Breast epithelium (tissue), 4 donors: ENCODE measurements at places on chromosomes 13 and 19. TPM values are rescaled to one million over a fixed set of nuclear protein-coding genes. Genes with fewer than 3 reads are reported as not detected.

DNA sequence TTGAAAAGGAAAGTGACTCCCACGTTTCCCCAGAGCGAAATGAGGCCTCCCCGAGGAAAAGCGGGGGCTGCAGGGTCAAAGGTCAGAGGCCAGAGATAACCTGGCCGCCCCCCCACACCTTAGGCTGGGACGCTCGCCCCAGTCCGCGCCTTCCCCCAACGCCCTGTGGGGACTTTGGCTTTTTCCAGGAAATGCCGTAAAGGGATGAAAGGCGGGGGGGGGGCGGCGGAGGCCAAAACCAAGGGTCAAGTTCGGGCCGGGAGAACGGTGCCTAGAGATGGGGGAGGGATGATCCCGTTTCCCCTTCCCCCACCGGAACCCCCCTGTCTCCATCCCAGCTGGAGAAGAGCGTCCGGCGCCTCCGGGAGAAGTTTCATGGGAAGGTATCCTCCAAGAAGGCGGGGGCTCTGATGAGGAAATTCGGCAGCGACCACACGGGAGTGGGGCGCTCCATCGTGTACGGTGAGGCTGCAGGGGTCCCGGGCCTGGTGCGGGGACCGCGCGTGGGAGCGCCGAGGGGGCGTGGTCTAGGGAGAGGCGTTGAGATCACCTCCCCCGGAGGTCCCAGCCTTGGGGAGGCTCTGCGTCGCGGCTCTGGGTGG is 575 bp downstream of the SHFL start:
- H3K27ac ChIP-seq: peak overlapping the region; percentile 90
- no peaks in the 10 kb centered on the region for H3K27me3 ChIP-seq
- H3K4me3 ChIP-seq: peak overlapping the region; percentile 98
- no peaks in the 10 kb centered on the region for H3K4me1 ChIP-seq
- H3K36me3 ChIP-seq: no peaks in the 10 kb centered on the region

DNA sequence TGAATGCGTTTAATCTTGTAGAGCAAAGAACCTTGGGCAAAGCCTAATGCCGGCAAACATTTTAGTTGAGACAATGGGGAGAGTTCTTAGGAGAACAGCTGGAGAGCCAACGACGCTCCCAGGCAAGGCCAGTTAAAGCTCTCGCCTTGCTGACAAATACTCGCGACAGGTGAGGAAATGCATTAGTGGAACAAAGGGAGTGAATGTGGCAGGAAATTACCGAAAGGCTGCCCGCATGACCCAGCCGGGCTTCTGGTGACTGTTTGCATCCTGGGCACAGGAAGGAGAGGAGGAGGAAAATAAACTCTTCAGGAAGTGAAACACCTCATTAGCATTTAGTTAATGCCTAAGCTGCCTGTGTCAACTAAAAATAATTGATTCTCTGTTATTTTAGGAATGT is 74.6 kb downstream of the SHISA2 start:
- H3K27ac ChIP-seq: no peak overlapping the region
- H3K4me3 ChIP-seq: no peak overlapping the region
- H3K4me1 ChIP-seq: no peaks in the 10 kb centered on the region

DNA sequence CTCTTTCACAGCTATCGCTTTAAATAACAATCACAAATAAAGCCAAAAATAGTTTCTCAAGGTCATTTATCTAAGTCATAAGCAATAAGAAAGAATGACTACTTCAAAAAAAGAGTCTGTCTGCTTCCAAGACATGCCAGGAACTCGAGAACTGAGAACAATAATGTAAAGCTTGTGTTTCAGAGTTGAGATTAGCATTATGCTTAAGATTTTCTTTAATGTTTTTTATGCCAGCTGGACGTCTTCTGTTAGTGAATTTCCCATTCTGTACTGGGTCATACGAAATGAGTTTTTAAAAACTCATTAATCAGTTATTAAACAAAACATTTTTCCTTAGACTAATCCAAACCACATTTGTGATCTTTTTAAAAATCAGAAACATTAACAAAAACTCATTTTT is 3.2 kb upstream of the SPRYD7 start:
- no peak overlapping the region for H3K27ac ChIP-seq
- no peak overlapping the region for H3K4me3 ChIP-seq
- no peaks in the 10 kb centered on the region for H3K4me1 ChIP-seq
- H3K27me3 ChIP-seq: no peaks in the 10 kb centered on the region
- no peak for DNase-seq
- H3K36me3 ChIP-seq: no peaks in the 10 kb centered on the region

DNA sequence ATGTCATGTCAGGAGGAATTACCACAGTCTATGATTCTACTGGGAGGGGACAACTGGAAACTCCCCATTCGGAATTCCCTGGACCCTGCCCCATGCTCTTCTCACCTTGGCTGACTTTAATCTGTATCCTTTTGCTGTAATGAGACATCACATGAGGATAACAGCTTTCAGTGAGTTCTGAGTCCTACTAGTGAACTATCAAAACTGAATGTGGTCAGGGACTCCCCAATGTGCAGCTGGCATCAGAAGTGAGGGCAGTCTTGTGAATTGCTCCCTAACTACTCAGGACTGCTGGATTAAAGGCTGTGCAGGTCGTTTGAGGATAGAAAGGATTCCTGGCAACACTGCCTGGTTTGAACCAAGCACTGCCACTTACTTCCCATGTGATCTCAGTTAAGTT is 15.2 kb downstream of the SIGLEC7 start:
- H3K36me3 ChIP-seq: no peaks in the 10 kb centered on the region
- H3K27ac ChIP-seq: no peak overlapping the region
- no peak for DNase-seq
- peaks cover 28% of the 10 kb centered on the region for H3K27me3 ChIP-seq
- no peaks in the 10 kb centered on the region for H3K4me1 ChIP-seq

Gene F10
- 5.1 TPM for total RNA-seq

Gene CDX2
- not detected for total RNA-seq

GRCh38 chr13:112987682-112988024 is 18.6 kb downstream of the MCF2L start:
- no peak overlapping the region for H3K27ac ChIP-seq
- no peak for DNase-seq
- no peak overlapping the region for H3K4me3 ChIP-seq
- no peaks in the 10 kb centered on the region for H3K27me3 ChIP-seq
- peaks cover 3% of the 10 kb centered on the region for H3K4me1 ChIP-seq
- H3K36me3 ChIP-seq: no peaks in the 10 kb centered on the region

DNA sequence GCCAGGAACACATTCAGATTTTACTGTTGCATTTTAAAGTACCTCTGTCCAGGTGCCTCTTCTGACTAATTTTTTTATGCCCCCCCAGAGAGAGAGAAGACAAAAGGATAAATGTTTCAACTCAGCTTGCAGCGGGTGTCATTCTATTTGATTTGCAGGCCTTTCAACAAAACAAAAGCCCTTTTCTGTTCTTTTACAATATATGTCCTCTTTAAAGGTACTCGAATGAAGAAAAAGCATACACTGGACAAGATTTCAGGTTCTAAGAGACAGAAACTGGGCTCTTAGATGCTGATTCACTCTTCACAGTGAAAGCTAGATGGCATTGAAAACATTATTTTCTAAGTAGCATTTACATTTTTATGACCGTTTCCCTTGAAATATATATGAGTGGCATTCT is 2.9 kb upstream of the FRY start:
- no peak for DNase-seq
- no peaks in the 10 kb centered on the region for H3K36me3 ChIP-seq
- no peaks in the 10 kb centered on the region for H3K4me1 ChIP-seq
- H3K4me3 ChIP-seq: no peak overlapping the region
- no peaks in the 10 kb centered on the region for H3K27me3 ChIP-seq

DNA sequence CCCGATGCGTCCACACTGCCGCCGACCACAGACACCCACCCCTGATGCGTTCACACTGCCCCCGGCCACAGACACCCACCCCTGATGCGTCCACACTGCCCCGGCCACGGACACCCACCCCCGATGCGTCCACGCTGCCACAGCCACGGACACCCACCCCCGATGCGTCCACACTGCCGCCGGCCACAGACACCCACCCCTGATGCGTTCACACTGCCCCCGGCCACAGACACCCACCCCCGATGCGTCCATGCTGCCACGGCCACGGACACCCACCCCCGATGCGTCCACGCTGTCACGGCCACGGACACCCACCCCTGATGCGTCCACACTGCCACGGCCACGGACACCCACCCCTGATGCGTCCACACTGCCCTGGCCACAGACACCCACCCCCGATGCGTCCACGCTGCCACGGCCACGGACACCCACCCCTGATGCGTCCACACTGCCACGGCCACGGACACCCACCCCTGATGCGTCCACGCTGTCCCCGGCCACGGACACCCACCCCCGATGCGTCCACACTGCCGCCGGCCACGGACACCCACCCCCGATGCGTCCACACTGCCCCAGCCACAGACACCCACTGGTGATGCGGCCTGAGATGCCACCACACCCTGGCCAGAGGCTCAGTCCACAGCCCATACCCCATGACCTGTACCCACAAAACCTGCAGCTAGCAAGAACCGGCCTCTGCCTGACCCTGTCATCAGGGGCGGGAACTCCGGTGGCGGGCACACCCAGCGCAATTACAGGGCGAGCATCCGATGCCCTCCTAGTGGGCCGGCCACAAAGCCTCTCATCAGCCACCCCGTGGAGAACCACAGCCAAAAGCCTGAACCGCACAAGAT is 28.4 kb downstream of the RASA3 start:
- no peaks in the 10 kb centered on the region for H3K27me3 ChIP-seq
- H3K4me3 ChIP-seq: no peak overlapping the region
- peak; percentile 42 for DNase-seq
- no peak overlapping the region for H3K27ac ChIP-seq
- H3K4me1 ChIP-seq: no peaks in the 10 kb centered on the region

DNA sequence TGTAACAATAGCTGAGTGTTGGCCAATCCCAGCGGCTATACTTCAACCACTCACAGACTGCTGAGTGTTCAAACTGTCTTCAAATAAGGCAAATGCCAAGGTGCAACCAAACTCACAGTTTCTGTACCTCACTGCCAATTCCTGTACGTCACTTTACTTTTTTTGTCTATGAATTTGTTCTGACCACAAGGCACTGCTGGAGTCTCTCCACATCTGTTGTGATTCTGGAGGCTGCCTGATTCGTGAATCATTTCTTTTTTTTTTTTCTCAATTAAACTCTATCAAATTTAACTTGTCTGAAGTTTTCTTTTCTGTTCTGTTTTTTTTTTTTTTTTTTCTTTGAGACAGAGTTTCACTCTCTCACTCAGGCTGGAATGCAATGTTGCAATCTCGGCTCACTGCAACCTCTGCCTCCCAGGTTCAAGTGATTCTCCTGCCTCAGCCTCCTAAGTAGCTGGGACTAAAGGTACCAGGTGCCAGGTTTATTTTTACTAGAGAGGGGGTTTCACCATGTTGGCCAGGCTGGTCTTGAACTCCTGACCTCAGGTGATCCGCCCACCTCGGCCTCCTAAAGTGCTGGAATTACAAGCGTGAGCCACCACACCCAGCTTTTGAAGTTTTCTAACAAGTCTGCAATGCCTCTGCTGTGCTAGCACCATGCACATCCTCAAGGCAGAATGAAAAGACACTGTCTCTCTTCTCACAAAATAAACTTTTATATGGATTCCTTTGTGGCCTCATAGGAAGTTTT is 401.7 kb downstream of the IRS2 start:
- H3K36me3 ChIP-seq: no peaks in the 10 kb centered on the region
- H3K27me3 ChIP-seq: no peaks in the 10 kb centered on the region
- no peaks in the 10 kb centered on the region for H3K4me1 ChIP-seq

- no peak overlapping the region for H3K4me3 ChIP-seq
- DNase-seq: no peak
- no peak overlapping the region for H3K27ac ChIP-seq
- no peaks in the 10 kb centered on the region for H3K27me3 ChIP-seq
These were observed 8.9 kb upstream of the TRPC4 start for GRCh38 chr13:37878496-37878895.

- H3K4me1 ChIP-seq: no peaks in the 10 kb centered on the region
- no peak overlapping the region for H3K27ac ChIP-seq
- no peak for DNase-seq
- no peaks in the 10 kb centered on the region for H3K36me3 ChIP-seq
- no peak overlapping the region for H3K4me3 ChIP-seq
- H3K27me3 ChIP-seq: no peaks in the 10 kb centered on the region
These were observed 1598.6 kb downstream of the SLITRK5 start for GRCh38 chr13:89269737-89270136.

DNA sequence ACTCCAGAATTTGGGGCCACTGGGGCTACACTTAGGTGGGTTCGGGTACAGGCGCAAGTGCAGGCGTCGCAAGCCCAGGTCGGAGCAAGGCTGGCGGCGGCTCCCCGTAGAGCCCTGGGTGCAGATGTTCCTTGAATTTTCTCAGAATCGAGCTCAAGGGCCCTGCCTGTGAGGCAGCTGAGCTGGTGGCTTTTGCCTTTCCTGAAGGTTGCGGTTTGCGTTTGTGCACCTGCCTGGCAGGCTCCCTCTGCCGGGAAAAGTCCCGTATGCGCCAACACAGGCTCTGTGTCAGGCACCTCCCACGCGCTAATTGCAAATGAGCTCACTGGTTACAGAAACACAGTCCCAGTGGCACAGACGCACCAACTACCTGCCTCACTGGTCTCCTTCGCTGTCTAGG is 5.9 kb downstream of the DOHH start:
- no peaks in the 10 kb centered on the region for H3K36me3 ChIP-seq
- H3K4me3 ChIP-seq: no peak overlapping the region
- H3K27me3 ChIP-seq: no peaks in the 10 kb centered on the region

Gene CABP5
- not detected for total RNA-seq

DNA sequence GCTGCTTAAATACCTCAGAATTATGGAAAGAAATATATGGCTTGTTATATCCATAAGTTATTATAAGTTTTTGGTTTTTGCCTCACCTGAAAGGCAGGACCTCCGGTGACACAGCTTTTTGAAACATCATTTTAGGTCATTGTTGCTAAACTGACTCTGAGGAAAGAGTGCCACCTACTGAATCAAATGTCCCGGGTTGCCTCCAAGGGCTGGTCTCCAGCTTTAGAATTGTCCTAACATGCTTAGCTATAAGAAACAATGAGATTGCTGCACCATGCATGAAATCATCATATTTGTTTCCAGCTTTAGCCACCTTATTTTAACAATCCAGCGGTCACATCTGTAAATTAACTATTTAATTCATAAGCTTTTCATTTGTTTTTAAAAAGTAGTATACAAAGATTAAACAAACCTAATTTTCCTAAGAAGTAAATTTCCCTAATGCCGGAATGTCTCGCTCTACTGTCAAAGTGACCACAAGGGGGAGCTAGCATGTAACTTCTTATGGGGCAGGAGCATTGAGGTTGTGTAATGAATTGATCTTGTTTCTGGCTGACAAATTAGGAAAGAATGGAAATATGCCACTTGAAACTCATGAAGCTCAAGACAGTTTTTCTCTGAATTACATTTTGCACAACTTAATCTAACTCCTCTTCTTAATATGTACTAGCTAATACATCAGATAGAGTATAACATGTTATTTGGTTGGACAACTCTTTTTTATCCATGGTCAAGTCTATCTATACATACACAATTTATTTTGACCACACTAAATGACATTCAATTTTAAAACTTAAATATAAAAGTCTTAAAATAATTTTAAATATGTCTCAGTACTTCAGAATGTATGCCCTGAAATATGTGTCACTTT is 6.7 kb upstream of the PCDH17 start:
- H3K4me1 ChIP-seq: no peaks in the 10 kb centered on the region
- H3K27me3 ChIP-seq: no peaks in the 10 kb centered on the region
- no peak for DNase-seq
- H3K27ac ChIP-seq: no peak overlapping the region
